BJ (cell line): ENCODE measurements at places on chromosomes 11 and 22.

DNA sequence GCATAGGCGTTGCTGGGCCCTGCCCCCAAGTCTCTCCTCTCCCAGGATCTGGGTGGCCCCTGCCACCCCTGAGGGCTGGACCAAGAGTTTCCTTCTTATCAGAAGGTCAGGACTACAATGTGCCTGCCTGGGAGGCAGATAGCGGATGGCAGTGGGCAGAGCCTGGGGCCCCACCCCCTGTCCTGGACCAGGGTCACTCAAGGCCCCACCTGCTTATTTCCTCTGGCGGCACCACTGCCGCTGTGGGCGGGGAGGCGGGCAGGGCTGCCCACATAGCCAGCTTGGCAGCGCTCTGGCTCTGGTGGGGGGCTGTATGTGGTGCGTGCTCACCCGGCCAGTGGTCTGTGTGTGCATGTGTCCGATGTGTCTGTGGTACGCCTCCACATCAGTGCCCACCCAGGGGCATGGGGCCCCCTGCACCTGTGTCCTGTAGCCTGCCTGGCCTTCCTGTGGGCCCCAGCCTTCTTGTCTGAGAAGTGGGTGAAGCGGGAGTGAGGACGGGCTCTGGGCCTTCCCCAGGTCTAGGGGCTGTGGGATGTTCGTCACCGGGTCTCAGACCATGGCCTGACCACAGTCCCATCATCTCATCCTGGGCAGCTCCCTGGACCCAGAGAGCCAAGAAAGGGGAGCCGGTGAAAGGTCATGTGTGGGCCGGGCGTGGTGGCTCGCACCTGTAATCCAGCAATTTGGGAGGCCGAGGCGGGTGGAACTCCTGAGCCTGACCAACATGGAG, 3.0 kb downstream of the GAS2L1 start:
- no peak for DNase-seq

DNA sequence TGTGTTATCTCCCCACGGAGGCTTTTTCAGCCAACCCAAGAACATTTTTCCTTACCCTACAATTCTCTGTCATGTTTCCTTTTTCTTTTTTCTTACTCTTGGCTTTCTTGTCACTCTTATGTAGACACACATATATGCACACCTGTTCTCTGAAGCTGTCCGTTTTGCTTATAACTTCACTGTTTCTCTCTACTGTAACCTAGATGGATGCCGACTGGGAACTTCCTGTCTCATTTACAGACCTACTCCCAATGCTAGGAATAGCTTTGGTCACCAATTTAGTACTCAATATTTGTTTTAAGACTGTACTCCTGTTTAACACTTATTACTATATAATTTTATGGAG, 9.9 kb upstream of the CASP12 start:
- no peak for DNase-seq

GRCh38 chr11:1817511-1817910, 17.3 kb upstream of the SYT8 start:
- no peak for DNase-seq

DNA sequence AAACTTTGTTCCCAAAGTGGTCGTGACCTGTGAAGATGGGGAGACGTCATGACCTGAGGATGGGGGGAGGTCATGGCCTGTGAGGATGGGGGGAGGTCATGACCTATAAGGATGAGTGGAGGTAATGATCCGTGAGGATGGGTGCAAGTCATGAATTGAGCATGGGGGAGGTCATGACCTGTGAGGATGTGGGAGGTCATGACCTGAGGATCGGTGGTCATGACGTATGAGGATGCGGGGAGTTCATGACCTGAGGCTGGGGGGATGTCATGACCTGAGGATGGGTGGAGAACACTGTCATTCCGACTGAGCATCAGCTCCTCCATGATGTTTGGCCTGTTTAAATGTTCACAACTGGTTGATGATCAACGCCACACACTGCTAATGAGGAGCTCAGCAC, 25.9 kb downstream of the YPEL1 start:
- no peak for DNase-seq

GRCh38 chr11:114063829-114064201, 4.3 kb downstream of the ZBTB16 start:
- no peak for DNase-seq

GRCh38 chr22:46842606-46843005, 80.2 kb downstream of the TBC1D22A start:
- no peak for DNase-seq

DNA sequence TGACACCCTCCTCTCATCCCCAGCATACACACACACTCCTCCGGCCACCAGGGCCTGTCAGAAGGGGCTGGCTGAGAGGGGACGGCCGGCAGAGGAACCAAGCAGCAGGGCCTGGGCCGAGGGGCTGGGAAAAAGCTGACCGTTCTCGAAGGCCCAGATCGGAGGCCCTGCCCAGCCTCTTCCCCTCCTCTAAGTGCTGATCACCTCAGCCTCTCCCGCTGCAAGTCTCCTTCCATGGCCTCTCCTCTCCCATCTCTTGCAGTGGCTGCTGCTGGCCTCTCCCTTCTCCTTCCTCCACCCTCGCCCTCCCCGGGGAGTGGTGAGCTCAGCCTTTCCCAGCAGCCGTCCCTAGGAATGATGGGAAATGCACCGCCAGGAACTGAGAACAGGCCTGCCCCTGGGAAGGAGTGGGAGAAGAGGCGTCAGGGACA, 39.6 kb downstream of the ARRB1 start:
- no peak for DNase-seq

GRCh38 chr22:23495614-23496444, 84.3 kb downstream of the IGLL1 start:
- DNase-seq, result no peak

GRCh38 chr22:21946262-21946925, 6.3 kb downstream of the PPM1F start:
- no peak for DNase-seq

DNA sequence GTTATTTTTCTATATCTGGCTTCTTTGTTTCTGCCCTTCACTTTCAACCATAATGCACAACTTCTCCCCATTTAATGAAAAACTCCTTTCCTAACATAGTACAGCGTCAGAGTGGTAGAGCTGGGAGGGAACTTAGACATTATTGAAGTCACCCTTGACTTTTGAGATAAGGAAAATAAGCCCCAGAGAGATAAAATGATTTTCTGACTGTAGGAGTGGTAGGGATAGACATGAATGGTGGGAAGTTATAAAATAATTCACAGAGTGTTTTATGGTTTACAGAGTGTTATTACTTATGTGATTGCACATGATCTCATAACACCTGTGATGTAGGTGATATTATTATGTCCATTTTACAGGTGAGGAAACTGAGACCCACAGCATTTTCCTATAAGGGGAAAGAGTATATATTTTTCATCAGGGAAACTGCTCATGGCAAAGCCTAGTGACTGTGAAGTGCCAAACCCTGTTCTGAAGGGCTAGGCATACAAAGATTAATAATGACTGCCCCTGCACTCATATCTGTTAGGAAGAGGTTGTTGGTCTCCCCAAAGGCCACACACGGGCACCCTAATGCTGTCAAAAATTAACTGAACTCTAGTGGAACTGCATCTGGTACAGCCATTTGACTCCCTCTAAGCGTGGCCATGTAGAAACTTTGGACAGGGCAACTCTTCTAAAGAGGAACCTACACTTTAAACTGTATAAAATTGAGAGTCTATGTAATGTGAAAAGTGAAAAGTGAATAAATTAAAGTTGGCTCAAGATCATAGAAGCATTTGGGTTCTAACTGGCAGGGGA, 61.1 kb upstream of the PICALM start:
- no peak for DNase-seq
